CD4-positive, alpha-beta T cell treated with Interleukin-17A for 1 hour (primary cell): ENCODE measurements at places on chromosomes 1 and 21.
A peak's percentile ranks its signal among the peaks of the same experiment; 100 is the strongest.

- DNase-seq: no peak
Measured at GRCh38 chr1:40162753-40163441, 1.7 kb downstream of the RLF start.

DNA sequence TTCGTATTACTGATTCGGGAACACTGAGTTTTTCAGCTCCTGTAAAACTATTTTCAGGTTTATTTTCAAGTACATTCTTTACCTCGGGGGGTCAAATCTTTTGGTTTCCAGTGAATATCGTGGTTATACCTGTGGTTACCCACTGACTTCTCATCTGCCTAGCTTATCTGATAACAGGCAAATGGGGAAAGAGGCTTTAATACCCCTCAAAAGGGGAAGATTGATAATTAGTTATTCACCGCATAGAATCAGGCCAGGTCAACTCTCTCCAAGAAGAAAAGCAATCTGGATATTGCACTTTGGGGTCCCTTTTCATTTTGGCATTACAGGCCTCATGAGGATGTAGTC, 23.0 kb downstream of the RUNX1 start:
- DNase-seq: peak; percentile 28

DNA sequence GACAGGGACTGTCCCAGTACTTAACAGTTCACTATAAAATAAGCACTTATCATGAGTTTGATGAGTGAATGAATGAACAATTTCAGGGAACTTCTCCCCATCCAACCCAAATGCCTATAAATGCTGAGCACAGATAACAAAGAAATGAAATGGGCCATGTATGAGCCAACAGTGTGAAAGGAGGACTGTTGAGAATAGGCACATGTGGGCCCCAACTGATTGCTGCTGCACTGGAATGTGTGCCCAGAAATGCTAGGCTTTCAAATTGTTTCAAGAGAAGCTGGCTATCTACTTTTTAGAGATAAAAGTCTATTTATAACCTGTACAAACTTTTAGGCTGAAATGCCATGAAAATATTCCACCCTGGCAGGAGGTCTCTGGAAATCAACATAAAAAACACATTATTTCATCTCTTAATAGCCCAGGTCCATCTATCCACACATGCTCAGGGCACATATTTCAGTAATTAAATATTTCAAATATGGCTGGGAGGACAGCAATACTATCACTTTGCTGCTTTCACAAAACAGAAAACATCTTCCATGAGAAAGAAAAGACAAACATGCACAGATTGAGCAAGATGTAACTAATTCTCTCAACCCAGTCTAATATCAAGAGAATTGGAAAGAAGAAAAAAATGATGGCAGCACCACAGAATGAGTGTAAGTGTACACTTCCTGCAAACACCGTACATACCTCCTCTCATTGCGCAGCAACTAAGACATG, 49.8 kb downstream of the COLGALT2 start:
- no peak for DNase-seq

DNA sequence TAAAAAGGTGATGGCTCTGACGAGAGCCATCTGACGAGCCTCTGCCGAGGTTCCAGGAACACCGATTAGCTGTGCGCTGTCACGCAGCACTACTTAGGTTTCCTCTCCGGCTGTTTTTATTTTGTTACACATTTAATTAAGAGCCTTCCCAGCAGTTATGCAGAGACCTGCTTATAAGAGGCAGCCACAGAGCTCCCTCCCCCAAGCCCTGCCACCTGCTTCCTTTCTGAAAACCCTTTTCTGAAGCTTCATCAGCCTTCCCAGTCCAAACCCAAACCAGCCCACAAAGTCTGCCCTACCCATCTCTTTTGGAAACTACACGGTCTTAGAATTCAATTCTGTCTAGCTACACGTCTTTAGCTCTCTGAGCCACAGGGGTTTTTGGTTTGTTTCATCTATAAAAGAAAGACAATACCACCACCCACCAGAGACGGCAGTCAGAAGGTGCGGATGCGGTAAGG, 49.1 kb downstream of the ERI3 start:
- DNase-seq: no peak

DNA sequence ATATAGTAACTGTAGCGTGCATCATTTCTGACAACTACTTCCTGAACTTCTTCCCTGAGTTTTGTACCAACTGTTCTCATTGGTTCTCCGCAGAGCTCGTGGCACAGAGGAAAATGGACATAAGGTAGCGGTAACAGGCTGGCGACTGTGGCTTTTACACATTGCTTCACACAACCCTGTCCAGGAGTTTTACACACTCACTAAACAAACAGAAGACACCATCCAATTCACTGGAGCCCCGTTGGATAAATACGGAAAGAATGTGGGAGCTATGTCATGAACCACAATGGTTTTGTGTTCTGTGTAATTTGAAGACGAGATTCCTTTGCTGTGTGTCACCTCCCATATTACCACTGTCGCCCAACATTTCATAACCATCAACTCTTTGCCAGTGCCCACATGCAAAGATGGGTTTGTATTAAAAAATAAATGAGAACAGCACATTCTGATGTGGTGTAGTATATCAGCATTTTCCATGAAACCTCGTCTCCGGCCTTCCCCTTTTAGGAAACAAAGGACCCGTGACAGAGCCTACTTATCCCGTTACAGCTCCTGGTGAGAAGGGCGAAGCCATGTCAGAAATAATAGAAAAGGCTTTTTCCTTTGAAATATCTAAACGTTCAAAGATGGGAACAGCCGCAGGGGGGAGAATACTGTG, 47.4 kb upstream of the ENAH start:
- no peak for DNase-seq

- DNase-seq: no peak
Measured at GRCh38 chr1:162305969-162306368, 70.7 kb downstream of the SPATA46 start.

- DNase-seq: no peak
Measured at GRCh38 chr21:25462517-25462971, 144.7 kb downstream of the MRPL39 start.

DNA sequence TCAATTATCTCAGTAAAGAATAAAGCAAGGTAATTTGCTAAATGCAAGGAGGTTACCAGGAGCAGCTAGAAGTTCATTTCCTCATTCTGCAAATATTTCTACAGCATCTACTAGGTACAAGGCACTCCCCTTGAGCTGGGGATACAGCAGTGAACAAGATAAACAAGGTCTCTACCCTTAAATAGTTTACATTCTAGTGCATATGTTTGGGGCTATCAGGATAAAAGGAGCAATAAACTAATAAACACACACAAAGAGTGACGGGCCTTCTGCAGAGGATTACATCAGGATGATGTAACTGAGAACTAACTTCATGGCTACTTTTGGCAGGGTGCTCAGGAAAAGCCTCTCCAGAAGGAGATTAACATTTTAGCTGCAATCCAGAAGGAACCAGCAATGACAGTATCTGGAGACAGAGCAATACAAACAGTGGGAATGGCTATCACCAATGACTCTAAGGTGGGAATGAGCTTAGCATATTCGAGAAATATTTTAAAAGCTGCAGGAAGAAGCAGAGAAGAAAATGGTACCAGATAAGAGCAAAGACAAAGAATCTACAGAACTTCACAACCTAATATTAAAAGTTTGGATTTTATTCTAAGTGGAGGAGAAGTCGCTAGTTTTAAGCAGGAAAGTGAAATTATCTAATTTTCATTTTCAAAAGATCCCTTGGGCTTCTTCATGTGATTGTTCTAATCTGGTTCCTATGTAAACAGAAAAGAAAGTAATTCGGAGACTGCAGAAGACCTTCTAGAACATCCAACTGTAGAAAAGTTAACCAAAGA, 25.8 kb downstream of the TP53BP2 start:
- DNase-seq: no peak

DNA sequence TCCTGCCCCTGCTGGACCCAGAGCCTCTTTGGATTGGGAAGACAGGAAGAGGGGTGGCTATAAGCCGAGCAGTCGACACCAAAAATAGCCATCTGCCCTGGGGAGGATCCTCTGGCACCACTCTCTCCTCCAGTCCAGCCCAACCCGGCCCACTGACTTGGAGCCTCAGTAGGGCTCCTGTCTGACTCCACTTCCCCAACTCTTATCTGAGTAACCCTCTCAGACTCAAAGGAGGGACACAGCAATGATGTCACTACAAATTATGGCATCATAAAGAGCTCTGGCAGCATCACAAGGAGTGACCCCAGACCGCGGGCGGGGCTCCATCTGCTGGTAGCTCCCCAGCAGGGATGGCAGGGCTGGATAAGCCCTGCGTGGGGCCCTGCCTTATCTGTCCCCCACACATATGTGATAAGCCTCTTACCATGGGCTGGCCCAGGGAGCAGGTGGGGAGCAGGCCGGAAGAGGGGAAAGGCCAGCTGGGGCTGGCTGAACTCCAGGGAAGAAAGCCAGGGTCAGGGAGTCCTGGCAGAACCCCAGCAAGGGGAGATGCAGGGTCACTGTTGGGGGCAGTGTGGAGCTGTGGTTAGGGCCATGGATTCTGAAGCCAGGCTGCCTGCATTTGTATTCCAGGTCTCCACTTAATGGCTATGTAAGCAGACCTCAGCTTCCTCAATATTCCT, 4.6 kb upstream of the SLC6A9 start:
- DNase-seq: no peak

DNA sequence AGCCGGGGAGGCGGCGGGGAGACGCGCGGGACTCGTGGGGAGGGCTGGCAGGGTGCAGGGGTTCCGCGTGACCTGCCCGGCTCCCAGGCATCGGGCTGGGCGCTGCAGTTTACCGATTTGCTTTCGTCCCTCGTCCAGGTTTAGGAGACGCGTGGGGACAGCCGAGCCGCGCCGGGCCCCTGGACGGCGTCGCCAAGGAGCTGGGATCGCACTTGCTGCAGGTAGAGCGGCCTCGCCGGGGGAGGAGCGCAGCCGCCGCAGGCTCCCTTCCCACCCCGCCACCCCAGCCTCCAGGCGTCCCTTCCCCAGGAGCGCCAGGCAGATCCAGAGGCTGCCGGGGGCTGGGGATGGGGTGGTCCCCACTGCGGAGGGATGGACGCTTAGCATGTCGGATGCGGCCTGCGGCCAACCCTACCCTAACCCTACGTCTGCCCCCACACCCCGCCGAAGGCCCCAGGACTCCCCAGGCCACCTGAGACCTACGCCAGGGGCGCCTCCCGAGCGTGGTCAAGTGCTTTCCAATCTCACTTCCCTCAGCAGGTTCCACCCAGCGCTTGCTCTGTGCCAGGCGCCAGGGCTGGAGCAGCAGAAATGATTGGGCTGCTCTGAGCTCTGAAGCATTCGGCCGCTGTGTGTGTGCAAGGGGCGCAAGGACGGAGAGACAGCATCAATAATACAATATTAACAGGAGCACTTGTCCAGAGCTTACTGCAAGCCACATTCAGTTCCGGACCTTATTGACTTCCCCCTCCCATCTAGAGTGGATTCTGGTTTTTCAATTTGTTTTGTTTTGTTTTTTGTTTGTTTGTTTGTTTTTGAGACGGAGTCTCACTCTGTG, 10.3 kb downstream of the SIM2 start:
- DNase-seq: no peak

GRCh38 chr21:39161064-39161463, 22.2 kb downstream of the PSMG1 start:
- DNase-seq: no peak

GRCh38 chr1:26022404-26022779, 817 bp downstream of the EXTL1 start:
- no peak for DNase-seq

GRCh38 chr1:248065071-248065470, 18.4 kb downstream of the OR2L3 start:
- DNase-seq: no peak

GRCh38 chr1:167554028-167554779, 642 bp upstream of the CREG1 start:
- DNase-seq: no peak

- DNase-seq: no peak
Measured at GRCh38 chr1:9006956-9007615, 19.1 kb downstream of the SLC2A7 start.

DNA sequence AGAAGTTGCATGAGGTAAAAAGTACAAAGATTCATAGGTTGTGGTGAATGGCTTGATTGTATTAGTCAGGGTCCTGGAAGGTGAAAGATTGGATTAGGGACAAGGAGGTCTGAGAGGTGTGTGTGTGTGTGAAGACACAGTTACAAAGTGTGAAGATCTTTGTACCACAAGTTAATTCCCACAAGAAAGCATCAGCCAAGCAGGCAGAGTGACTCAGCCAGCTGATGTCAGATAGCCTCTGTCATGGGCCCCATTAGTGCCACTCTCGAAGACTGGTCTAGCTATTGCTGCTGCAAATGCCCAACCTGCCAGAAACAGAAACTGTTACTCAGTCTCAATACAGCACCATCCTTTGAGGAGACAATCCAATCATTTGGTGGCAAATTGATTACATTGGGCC, 96.5 kb downstream of the DTL start:
- no peak for DNase-seq

GRCh38 chr1:223831755-223832636, 13.8 kb downstream of the TP53BP2 start:
- DNase-seq: peak; percentile 59

DNA sequence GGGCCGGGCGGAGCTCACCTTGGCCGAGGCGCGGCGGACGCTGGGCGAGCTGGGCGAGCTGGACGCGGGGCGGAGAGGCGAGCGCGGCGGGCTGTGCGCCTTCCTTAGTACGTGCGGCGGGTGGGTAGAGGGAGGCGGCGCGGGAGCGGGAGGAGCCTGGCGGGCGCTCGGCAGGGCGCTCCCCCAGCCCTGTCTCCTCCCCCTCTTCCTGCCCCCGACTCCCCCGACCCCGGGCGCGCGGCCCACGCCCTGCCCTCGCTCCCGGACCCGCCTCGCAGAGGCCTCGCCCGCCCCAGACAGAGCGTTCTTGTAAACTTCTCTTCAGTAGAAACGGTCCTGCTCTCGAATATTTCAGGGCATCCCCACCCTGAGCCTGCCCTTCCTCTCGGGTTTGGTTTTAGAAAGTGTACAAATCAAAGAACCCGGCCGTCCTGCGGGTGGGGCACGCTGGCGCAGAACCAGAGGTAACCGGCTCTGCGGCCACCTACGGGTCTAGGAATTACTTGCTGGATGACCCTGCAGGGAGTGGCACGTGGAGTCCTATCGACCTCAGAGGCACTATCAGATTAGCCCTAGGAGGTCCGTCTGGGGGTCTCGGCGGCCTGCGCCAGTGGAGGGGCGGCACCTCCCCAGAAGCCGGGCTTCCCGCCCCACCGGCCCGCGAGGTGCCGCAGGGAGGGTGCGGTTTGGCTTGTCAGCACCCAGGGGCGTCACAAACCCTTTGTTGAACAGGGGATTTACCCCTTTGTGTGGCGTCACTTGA, at the start of gene S100A10:
Gene S100A10, minus strand, starts transcription at position 126 of the 763 bp plus-strand sequence. CDS start 7,629 bp downstream, outside the sequence.
- peak; percentile 86 for DNase-seq

- peak; percentile 63 for DNase-seq
Measured at GRCh38 chr1:7669559-7670311, 101.4 kb upstream of the VAMP3 start.

DNA sequence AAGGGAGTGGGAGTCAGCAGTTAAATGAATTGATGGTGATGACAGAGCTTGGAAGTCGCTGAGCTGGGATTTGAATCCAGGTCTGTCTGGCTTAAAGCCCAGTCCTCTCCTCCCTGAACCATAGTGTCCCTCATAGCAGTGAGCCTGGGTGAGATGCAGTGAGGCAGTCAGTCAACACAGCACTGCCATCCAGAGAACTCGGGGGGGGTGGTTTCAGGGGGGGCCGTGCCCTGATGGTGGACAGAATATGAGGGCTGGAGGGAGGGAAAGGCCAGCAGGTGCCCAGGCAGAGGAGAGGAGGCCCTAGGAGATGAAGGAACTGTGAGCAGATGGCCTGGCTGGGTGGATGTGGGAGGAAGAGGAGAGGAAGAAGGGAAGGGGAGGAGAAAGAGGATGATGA, 405.6 kb downstream of the PTPRU start:
- DNase-seq: no peak

GRCh38 chr1:31099293-31100032, 33.9 kb upstream of the PUM1 start:
- no peak for DNase-seq

GRCh38 chr1:97139512-97139911, 417.9 kb downstream of the PTBP2 start:
- no peak for DNase-seq

GRCh38 chr1:203440771-203441170, 34.8 kb upstream of the PRELP start:
- no peak for DNase-seq
